ENCODE measurements at places on chromosomes 1 and 21. TPM values are rescaled to one million over a fixed set of nuclear protein-coding genes. Genes with fewer than 3 reads are reported as not detected.

The RHOU gene
- total RNA-seq, result 1.2 TPM

The KCNH1 gene
- 6.3 TPM for total RNA-seq

The CHRNB2 gene
- under 0.01 TPM for total RNA-seq

The DMRTA2 gene
- not detected for total RNA-seq

The OTUD3 gene
- 3.2 TPM for total RNA-seq

The GJC2 gene
- 2.1 TPM for total RNA-seq

The TFF3 gene
- total RNA-seq, result not detected
